ENCODE measurements at places on chromosomes 3 and 15.

DNA sequence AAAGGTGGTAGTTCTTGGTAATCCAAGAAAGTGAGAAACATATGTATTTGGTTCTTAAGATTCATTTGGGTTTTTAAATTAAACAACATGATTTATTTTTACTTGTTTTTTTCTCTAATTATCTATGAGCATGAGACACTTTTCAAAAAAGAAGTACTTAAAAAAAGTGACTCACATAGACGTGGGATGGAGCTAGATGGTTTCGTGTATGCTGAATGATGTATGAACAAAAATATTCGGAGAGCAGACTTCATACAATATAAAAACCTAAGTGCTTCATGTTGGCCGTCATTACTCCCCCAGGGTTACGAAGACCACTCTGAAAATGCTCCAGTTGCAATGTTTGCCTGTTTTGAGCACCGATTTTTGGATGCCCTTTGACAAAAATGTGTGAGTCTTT lies 90.9 kb downstream of the RORA start:
- DNase-seq, result no peak

DNA sequence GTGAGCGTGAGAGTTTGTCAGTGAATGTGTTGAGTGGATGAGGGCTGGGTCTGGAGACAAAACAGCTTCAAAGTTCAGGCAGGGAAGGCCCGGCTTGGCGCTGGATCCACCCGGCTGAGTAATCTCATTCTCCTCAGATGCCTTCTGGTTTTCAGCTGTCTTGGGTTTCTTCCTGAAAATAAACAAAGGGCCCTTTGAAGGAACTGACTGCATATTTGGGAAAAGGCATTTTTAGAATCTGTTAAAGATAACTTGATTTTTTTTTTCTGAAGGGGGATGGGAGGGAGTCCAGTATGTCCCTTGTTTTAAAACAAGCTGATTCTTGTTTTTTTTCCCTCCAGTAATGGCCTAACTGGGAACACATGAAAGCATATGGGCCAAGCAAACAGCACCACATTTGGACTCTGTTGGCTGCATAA lies 86.4 kb downstream of the TIGIT start:
- DNase-seq, result peak; percentile 32

DNA sequence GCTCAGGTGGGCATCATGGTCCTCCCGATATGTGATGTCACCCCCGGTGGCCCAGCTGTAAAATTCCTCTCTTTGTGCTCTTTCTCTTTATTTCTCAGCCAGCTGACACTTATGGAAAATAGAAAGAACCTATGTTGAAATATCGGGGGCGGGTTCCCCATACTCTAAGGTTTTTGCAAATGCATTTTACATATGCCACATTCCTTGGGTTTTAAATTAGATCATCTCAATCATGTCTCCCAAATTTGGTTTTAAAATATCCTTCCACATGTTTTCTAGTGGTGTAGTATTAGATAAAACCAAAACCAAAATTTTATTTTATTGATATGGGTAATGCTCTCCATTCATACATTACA lies 4.4 kb upstream of the TMEM62 start:
- DNase-seq, result no peak

DNA sequence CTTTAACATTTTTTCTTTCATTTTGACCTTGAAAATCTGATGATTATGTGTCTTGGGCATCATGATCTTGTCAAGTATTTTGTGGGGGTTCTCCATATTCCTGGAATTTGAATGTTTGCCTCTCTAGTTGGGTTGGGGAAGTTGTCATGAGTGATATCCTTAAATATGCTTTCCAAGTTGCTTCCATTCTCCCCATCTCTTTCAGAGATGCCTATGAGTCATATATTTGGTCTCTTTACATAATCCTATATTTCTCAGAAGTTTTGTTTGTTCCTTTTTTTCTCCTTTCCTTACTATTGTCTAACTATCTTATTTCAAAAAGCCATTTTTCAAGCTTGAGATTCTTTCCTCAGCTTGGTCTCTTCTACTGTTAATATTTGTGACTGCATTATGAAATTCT lies 69.0 kb upstream of the CCDC80 start:
- DNase-seq, result no peak

DNA sequence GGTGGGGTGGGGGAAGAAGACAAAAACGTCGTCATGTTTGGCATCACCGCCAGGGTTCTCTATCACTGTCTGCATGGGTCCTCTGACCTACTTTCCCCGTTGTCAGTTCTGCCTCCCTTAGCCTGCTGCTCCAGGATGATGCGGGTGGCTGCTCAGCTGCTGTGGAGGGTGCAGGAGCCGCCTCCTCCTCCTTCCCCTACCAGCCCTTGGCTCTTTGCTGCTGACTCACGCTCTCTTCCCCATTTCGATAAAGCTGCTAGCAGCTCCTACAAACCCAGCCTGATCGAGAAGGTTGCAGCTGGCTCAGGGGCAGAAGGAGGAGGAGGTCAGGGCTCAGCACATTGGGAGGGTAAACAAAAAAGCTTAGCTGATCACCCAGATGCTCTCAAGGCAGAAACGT lies 49.5 kb upstream of the SEC13 start:
- no peak for DNase-seq

DNA sequence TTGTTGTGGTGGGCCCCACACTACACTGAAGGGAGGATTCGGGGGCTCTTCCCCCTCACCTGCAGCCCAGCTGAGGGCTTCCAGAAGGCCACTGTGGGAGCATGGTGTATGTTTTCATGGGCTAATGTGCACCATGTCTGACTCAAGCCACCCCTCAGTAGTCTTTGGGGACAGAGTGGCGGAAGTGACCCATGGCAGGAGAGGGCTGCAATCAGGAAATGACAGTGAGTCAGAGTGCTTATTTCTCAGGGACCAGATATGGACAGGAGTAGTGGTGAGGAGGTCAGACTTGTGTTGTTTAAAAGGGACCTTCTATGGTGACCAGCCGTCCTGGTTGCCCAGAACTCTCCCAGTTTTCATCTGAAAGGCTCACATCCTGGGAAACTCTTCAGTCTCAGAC lies 32.8 kb upstream of the SLC9A9 start:
- no peak for DNase-seq

DNA sequence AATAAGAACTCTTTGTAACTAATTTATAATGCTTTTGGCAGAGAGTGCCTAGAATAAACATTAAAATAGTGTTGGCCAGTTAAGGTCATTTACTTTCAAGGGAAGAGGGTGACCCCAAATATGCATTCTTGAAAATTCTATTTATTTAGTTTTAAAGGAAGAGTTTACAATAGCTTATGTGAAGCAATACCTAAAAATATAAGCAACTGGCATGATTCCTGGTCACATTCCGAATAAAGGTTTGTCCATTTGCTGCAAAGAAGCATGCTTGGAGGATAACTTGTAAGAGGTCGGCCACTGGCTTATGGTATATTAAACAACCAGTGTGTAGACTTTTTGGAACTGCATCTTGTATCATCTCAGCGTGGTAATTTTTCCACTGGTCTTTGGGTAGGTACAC lies 10.2 kb downstream of the MITF start:
- DNase-seq, result no peak

DNA sequence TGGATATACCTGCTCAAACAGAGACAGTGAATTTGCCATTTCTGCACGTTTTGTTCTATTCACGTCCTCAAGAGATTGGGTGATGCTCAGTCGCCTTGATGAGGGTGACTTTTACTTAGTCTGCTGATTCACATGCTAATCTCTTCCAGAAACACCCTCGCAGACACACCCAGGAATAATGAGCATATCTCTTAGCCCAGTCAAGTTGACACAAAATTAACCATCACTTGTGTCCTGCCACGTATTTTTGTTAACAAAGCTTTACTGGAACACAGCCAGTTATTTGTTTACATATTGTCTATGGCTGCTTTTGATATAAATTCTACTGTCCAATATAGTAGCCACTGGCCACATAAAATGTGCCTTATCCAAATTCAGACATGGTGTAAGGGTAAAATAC lies 218.3 kb downstream of the FHIT start:
- DNase-seq, result no peak

GRCh38 chr15:57819646-57820045 lies 113.1 kb downstream of the POLR2M start:
- no peak for DNase-seq

GRCh38 chr3:32018757-32019564 lies 37.4 kb downstream of the ZNF860 start:
- peak; percentile 56 for DNase-seq

GRCh38 chr3:129593595-129594339 lies 12.7 kb downstream of the PLXND1 start:
- DNase-seq, result peak; percentile 52

GRCh38 chr3:168604767-168605166 lies 509.0 kb upstream of the GOLIM4 start:
- DNase-seq, result no peak

DNA sequence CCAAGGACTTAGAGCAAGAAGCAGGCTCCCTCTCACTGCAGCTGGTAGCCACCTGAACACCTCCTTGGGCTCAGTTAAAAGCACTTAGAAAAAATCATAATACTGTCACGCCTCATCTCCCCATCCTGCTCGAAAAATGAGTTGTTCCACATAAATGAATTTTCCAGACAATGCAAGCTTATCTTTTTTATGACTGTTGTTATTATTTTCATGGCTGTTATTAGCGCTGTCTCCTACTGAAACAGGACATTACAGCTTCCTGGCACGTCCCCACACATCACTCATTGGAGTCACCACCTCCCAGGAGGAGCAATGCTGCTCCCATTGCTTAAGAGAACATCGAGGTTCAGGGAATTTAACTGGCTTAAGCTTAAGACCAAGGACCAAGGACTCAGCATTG lies 26.5 kb downstream of the CCDC33 start:
- no peak for DNase-seq

DNA sequence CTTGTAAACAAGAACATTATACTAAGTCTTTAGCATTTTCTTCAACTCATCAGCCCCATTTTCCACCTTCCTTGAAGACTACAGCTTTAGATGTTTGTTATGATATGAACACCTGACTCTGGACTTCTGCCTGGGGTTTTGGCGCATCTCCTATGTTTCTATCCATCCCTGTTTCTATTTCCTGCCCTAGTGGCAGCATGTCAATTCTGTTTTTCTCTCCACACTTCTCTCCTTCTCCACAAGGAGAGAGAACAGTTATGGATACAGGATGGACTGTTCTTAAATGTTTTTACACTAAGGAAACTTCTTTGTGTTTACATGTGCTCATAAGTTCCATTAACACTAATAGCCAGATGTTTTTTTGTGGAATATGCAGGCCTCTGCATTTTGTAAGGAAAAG lies 423.3 kb upstream of the IL12A start:
- DNase-seq, result no peak

DNA sequence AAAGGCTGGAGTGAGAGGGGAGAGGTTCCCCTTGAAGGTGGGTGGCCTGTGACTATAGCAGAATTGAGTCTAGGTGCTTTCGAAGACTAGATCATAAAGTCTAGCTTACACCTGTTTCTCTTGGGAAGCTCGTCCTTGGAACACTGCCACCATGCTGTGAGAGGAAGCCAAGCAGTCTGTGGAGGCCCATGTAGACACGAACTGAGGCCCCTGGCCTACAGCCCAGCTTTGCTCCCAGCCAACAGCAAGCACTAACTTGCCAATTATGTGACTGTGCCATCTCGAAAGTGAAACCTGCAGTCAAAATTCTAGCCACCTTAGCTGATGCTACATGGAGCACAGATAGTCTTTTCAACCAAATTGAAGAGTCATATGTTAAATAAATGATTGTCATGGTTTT lies 190.5 kb upstream of the NECTIN3 start:
- peak; percentile 51 for DNase-seq

GRCh38 chr3:64086479-64087252 lies 63.4 kb upstream of the PSMD6 start:
- no peak for DNase-seq

- DNase-seq, result no peak
Observed at GRCh38 chr3:37227870-37228549, 53.6 kb upstream of the LRRFIP2 start.

DNA sequence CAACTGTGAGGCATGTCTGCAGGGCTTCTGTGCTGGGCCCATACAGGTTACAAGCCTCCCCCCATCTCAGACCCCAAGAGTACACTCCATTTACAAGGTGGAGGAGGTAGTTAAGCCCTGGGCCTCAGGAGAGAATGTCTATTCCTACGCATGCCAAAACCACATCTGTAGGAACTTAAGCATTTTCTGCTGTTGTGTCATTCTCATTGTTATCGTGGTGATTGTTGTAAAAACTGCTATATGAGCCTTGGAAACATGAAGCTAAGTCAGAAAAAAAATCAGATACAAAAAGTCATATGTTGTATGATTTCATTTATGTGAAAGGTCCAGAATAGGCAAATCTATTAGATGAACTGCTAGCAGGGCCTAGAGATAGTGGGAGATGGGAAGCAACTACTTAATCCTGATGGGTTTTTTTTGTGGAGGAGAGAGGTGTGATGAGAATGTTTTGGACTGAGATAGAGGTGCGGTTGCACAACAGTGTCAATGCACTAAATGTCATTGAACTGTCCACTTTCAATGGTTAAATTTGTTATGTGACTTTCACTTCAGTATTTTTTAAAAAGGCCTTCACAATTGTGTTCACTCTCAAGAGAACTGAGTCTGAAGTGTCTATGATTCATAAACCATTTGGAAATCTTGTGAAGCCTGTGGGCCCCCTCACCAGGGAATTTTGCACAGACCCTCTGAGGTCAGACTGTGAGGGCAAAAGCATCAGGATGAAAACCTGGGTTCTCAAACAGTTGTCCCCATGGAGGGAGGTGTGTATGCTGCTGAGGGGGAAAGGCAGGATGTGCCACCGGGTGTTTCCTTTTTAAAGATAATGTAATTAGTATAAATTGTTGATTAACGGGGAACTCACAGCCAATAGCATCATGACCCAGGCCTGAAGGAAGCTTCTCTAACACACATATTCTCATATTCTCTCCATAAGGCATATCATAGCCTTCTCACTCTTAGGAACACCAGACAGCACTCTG lies 3.2 kb downstream of the RTP3 start:
- no peak for DNase-seq

DNA sequence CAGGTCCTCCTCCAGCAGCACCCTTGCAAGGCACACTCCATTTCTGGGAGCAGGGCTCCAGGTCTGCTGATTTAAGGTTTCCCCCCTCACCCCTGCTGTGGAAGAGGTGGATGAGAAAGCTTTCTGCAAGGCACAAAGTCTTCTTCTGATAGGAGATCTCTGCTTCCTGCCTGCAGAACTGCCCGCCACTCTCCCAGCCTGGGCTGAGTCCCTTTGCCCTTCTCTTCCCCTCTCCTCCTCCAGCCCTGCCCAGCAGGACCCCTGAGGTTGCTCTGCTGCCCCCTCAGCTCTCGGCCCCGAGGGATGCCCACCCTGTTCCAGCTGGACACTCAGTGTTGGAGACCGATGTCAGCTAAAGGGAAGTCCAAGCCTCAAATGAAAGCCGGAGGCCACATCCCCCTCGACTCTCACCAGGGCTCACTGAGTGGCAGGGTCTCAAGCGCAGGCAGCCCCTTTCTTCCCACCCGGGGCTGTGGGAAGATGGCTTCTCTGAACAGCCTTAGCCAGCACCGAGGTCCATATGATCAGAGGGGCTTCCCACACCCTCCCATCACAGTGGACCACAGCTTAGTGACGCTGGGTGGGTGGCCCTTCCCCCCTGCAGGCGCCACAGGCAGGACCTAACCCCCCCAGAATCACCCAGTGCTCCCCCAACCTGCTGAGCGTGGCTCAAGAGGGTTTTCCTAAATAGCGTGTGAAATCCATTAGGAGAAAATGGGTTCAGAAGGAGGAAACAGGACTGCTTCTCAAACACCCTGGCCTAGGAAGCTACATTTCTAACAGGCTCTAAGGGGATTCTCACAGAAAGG lies 4.0 kb downstream of the ATP10A start:
- no peak for DNase-seq
